GM23248 (cell line): ENCODE measurements at places on chromosomes 7 and 10. TPM values are rescaled to one million over a fixed set of nuclear protein-coding genes. Genes with fewer than 3 reads are reported as not detected.

- no peak overlapping the region for H3K27ac ChIP-seq
- H3K36me3 ChIP-seq, result no peaks in the 10 kb centered on the region
- peaks cover 46% of the 10 kb centered on the region for H3K4me1 ChIP-seq
- no peak overlapping the region for H3K4me3 ChIP-seq
Observed at GRCh38 chr10:110413049-110413783, 84.5 kb upstream of the DUSP5 start.

GRCh38 chr7:155009570-155010157, 6.7 kb upstream of the PAXIP1 start:
- H3K4me3 ChIP-seq, result no peak overlapping the region
- no peaks in the 10 kb centered on the region; the same call in 1 of the 2 replicates for H3K27me3 ChIP-seq
- no peaks in the 10 kb centered on the region; the same call in 1 of the 2 replicates for H3K36me3 ChIP-seq
- no peak for DNase-seq
- H3K27ac ChIP-seq, result no peak overlapping the region
- H3K4me1 ChIP-seq, result no peaks in the 10 kb centered on the region

DNA sequence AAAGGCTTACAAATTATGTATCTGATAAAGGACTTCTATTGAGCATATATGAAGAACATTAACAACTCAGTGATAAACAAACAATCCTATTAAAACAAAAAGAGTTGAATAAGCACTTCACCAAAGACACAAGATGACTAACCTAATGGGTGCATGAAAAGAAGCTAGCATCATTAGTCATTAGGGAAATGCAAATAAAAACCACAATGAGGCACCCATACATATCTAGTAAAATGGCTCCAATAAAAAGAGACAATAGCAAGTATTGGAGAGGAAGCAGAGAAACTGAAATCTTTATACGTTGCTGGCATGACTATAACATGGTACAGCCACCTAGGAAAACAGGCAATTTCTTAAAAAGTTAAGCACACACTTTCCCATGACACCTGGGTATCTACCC, 77.6 kb upstream of the ZMIZ1 start:
- H3K27ac ChIP-seq, result no peak overlapping the region
- H3K4me1 ChIP-seq, result peaks cover 11% of the 10 kb centered on the region
- no peak overlapping the region for H3K4me3 ChIP-seq
- H3K36me3 ChIP-seq, result no peaks in the 10 kb centered on the region
- H3K27me3 ChIP-seq, result no peaks in the 10 kb centered on the region

DNA sequence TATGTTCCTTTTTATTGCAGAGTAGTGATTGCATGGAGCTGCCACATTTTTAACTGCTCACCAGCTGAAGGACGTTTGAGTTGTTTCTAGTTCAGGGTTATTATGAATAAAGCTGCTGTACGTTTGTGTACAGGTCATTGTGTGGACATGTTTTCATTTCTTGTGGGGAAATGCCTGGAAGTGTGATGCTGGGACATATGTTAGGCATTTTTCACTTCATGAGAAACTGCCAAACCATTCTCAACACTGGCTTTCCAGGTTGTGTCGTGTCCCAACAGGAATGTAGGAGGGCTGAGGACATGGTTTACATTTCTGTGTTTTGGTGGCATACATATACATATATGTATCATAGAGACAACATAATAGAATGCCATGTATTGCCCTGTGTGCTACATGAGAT, 73.0 kb downstream of the NEURL1 start:
- DNase-seq, result peak; percentile 20
- peaks cover 19% of the 10 kb centered on the region for H3K27me3 ChIP-seq
- no peaks in the 10 kb centered on the region for H3K36me3 ChIP-seq
- H3K4me3 ChIP-seq, result no peak overlapping the region
- no peaks in the 10 kb centered on the region for H3K4me1 ChIP-seq

GRCh38 chr10:96765406-96766240, 45.3 kb upstream of the PIK3AP1 start:
- no peaks in the 10 kb centered on the region for H3K36me3 ChIP-seq
- H3K27ac ChIP-seq, result no peak overlapping the region
- no peak overlapping the region for H3K4me3 ChIP-seq
- H3K27me3 ChIP-seq, result no peaks in the 10 kb centered on the region
- DNase-seq, result peak; percentile 77

DNA sequence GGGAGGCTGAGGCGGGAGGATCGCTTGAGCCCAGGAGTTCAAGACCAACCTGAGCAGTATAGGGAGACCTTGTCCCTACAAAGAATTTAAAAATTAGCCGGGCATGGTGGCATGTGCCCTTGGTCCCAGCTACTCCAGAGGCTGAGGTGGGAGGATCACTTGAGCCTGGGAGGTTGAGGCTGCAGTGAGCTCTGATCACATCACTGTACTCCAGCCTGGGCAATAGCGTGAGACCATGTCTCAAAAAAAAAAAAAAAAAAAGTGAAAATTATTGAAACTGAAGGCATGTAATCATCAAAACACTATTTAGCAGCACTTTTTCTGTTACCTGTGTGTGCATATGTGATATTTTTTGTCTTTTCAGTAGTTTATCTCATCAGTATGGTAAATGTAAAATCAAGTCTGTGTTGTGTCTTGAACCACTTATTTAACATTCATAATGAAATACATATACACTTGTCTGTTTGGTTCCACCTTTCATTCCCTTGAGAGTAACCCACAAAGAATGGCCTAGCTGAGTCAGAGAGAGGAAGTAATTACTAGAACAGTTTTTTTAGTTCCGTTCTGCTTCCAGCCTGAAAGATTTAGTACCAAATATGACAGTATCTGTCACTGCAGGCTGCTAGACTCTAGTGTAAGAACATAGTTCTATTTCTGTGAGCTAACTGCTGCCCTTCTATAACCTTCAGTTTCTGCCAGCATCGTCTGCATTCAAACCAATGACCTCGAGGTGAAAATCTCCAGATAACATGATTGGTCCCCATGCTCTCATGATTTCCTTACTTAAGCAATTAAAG, 68.6 kb downstream of the MMRN2 start:
- peak overlapping the region; percentile 19; the same call in 1 of the 2 replicates for H3K4me3 ChIP-seq
- H3K27me3 ChIP-seq, result no peaks in the 10 kb centered on the region
- peak; percentile 78 for DNase-seq
- H3K36me3 ChIP-seq, result peaks cover 11% of the 10 kb centered on the region; the same call in 1 of the 2 replicates
- H3K4me1 ChIP-seq, result peaks cover 10% of the 10 kb centered on the region
- peak overlapping the region; percentile 17 for H3K27ac ChIP-seq

- H3K27ac ChIP-seq, result no peak overlapping the region
- no peak overlapping the region for H3K4me3 ChIP-seq
Observed at GRCh38 chr7:6164491-6164890, 107.9 kb downstream of the CYTH3 start.

- H3K4me1 ChIP-seq, result peaks cover 20% of the 10 kb centered on the region
- H3K27me3 ChIP-seq, result no peaks in the 10 kb centered on the region
- H3K27ac ChIP-seq, result no peak overlapping the region
- DNase-seq, result no peak
- no peak overlapping the region for H3K4me3 ChIP-seq
Observed at GRCh38 chr7:19403691-19404090, 258.5 kb upstream of the FERD3L start.

DNA sequence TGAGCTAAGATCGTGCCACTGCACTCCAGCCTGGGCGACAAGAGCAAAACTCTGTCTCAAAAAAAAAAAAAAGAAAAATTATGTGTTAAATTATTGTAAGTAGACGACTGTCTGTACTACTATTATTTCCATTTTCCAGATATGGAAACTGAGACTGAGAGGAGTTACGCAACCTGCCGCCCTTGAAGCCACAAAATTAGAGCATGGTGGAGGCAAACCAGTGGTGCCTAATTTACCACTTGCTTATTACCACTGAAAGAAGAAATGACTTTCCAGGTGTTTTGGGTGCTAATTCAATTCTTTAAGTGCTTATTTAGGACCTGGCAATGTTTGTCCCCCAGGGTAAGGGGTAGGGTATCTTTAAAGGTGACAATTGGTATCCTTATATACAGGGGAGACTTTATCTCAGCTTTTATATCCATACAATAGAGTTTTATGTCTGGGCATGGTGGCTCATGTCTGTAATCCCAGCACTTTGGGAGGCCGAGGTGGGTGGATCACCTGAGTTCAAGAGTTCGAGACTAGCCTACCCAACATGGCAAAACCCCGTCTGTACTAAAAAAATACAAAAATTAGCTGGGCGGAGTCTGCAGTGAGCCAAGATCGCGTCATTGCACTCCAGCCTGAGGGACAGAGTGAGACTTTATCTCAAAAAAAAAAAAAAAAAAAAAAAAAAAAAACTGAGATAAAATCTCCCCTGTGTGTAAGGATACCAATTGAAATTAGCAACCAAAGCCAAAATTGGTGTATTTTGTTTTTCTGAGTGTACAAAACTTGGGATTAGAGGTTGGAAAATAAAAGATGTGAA, 16.6 kb upstream of the CAMK1D start:
- peak overlapping the region; percentile 54 for H3K4me3 ChIP-seq
- H3K27me3 ChIP-seq, result no peaks in the 10 kb centered on the region
- DNase-seq, result peak; percentile 35
- H3K36me3 ChIP-seq, result no peaks in the 10 kb centered on the region

DNA sequence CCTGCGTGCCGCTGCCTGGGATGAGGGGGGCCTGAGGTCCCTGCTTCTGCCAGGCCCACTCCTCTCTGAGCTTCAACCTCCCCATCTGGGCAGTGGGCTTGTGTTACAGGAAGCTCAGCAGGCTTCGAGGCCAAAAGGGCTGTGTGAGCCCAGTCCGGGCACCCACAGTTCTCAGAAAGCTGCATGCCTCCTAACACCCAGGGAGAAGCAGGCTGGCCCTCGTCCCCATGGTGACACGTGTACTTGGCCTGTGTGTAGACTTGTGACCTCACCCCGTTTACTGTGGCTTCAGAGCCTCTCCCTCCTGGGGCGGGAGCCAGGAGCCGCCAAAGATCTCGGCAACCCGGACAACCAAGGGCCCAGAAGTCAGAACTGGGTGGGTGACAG, 2.2 kb upstream of the GRIFIN start:
- H3K4me1 ChIP-seq, result peaks cover 13% of the 10 kb centered on the region
- H3K27me3 ChIP-seq, result no peaks in the 10 kb centered on the region
- DNase-seq, result peak; percentile 89
- no peak overlapping the region for H3K4me3 ChIP-seq
- no peak overlapping the region for H3K27ac ChIP-seq

- H3K36me3 ChIP-seq, result no peaks in the 10 kb centered on the region
- H3K27me3 ChIP-seq, result no peaks in the 10 kb centered on the region
- H3K4me1 ChIP-seq, result peaks cover 31% of the 10 kb centered on the region
Observed at GRCh38 chr7:234708-235553, 42.6 kb downstream of the FAM20C start.

- H3K4me3 ChIP-seq, result no peak overlapping the region
- H3K27ac ChIP-seq, result no peak overlapping the region
- H3K36me3 ChIP-seq, result no peaks in the 10 kb centered on the region
- H3K27me3 ChIP-seq, result no peaks in the 10 kb centered on the region
- DNase-seq, result no peak
Observed at GRCh38 chr10:64873959-64874358, 1352.8 kb downstream of the REEP3 start.

DNA sequence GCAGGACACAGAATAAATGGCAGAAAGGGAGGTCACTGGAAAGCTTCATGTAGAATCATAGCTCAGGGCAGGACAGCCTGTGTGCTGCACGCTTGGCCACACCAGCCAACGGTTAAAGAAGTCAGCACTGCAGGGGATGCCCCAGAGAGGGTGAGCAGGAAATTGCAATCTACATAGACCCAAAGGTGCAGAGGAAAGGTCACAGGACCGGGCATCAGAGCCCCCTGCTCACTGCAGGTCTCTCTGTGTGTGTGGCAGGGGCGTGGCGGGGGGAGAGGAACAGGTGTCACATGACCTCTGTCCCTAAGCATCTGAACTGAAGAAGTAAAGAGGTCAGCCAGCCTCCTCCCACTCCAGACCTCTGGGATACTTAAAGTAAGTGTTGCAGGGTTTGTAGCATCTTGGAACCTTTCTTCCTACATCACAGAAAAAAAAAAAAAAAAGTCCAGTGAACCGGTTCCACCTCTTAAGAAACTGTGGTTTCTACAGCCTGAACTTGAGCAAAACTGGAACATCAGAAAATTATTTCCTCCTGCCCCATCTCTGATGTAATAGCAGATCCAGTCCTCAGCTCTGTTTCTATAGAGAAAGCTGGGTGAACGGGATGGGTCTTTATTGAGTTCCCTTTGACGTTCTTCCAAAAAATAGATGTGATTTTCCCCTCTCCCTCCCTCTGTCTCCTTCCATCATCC, 64.3 kb downstream of the RGS10 start:
- no peaks in the 10 kb centered on the region for H3K36me3 ChIP-seq
- peaks cover 40% of the 10 kb centered on the region for H3K27me3 ChIP-seq
- no peaks in the 10 kb centered on the region for H3K4me1 ChIP-seq
- no peak overlapping the region for H3K27ac ChIP-seq
- no peak for DNase-seq
- no peak overlapping the region for H3K4me3 ChIP-seq

GRCh38 chr10:57679916-57680315, 587.8 kb downstream of the IPMK start:
- no peak for DNase-seq
- no peaks in the 10 kb centered on the region for H3K27me3 ChIP-seq
- H3K4me3 ChIP-seq, result no peak overlapping the region

- DNase-seq, result no peak
- no peaks in the 10 kb centered on the region for H3K27me3 ChIP-seq
- H3K4me3 ChIP-seq, result no peak overlapping the region
- H3K36me3 ChIP-seq, result no peaks in the 10 kb centered on the region
- H3K4me1 ChIP-seq, result no peaks in the 10 kb centered on the region
Observed at GRCh38 chr10:173741-174140, 38.5 kb downstream of the ZMYND11 start.

- no peaks in the 10 kb centered on the region for H3K36me3 ChIP-seq
- H3K4me3 ChIP-seq, result no peak overlapping the region
- no peak overlapping the region for H3K27ac ChIP-seq
- H3K27me3 ChIP-seq, result no peaks in the 10 kb centered on the region
Observed at GRCh38 chr10:129491123-129491734, 24.2 kb downstream of the MGMT start.

GRCh38 chr7:15554081-15554480, 7.7 kb downstream of the AGMO start:
- no peak overlapping the region for H3K4me3 ChIP-seq
- no peaks in the 10 kb centered on the region for H3K36me3 ChIP-seq
- no peaks in the 10 kb centered on the region for H3K27me3 ChIP-seq
- DNase-seq, result no peak

The STEAP1B gene
- total RNA-seq, result 31.6 and 45.1 TPM in 2 replicates

The ASL gene
- 66.1 and 81.0 TPM in 2 replicates for total RNA-seq

The LIPJ gene
- not detected in 2 replicates for total RNA-seq

The NYAP1 gene
- total RNA-seq, result not detected in 2 replicates

The IL2RA gene
- total RNA-seq, result not detected in 2 replicates

The INA gene
- not detected in 2 replicates for total RNA-seq

The FAM25G gene
- not detected in 2 replicates for total RNA-seq

The ARHGEF35 gene
- total RNA-seq, result 3.4 and 4.3 TPM in 2 replicates

The CREB5 gene
- 13.6 and 14.8 TPM in 2 replicates for total RNA-seq

The FERD3L gene
- total RNA-seq, result not detected in 2 replicates
